Cerebellar nuclear complex (tissue), 1 donor: ENCODE measurements at places on chromosomes 16 and 17.

DNA sequence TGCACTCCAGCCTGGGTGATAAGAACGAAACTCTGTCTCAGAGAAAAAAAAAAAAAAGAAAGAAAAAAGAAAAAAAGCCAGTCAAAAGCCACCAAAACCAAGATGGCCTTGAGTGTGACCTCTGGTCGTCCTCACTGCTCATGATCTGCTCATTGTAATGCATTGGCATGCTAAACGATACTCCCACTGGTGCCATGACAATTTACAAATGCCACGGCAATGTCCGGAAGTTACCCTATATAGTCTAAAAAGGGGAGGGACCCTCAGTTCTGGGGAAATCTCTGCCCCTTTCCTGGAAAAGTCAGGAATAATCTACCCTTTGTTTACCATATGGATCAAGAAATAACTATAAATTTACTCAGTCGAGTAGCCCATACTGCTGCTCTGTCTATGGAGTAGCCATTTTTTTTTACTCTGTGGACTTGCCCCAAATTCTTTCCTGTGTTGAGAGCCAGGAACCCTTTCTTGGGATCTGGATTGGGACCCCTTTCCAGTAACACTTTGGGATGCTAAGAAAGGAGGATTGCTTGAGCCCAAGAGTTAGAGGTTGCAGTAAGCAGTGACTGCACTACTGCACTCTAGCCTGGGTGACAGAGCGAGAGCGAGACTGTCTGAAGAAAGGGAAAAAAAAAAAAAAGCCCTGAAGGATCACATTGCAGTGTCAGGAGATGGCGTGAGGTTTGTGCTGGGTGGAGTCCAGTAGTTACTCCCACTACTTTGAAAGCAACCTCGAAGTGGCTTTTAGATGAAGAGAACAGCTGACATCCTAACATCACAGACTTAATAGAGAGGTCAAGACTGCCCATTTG lies 3.7 kb upstream of the TMEM231 start:
- DNase-seq, result no peak

GRCh38 chr16:87098976-87099720 lies 218.0 kb downstream of the C16orf95 start:
- no peak for DNase-seq

DNA sequence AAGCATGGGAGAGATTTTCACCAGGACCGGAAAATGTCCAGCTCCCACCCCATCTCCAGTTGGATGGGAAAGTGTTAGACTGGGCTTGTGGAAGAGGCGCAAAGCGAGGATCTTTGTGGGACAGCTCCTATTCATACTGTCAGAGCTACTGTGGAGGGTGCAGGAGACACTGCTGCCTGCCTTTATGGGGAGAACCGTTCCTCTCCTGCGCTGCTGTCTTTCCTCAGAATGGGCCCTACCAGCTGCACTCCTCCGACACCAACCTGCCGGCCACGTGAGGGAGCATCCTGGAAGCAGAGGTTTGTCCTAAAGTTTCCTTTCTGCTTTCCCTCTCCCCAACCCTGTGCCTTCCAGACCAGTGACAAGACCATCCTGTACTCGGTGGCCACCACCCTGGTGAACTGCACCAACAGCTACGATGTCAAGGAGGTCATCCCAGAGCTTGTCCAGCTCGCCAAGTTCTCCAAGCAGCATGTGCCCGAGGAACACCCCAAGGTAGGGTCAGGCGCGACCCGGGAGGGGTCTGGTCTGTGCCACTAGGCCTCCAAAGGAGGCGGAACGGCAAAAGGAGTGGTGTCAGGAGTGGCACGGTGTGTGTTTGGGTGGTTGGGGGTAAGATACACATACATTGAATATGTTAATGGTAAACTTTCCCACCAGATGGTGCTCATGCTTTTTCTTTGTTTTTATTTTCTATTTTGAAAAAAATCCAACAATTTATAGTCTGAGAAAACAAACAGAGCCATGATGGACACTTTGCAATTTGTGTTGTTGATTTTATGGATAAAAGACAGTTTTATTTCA lies 23.0 kb downstream of the SLC35G3 start:
- no peak for DNase-seq

GRCh38 chr17:35021520-35022380 lies 41.4 kb downstream of the LIG3 start:
- no peak for DNase-seq

GRCh38 chr16:67987460-67988160 lies 7.3 kb upstream of the DPEP3 start:
- no peak for DNase-seq
